ENCODE measurements at places on chromosomes 11 and 22. TPM values are rescaled to one million over a fixed set of nuclear protein-coding genes. Genes with fewer than 3 reads are reported as not detected.

DNA sequence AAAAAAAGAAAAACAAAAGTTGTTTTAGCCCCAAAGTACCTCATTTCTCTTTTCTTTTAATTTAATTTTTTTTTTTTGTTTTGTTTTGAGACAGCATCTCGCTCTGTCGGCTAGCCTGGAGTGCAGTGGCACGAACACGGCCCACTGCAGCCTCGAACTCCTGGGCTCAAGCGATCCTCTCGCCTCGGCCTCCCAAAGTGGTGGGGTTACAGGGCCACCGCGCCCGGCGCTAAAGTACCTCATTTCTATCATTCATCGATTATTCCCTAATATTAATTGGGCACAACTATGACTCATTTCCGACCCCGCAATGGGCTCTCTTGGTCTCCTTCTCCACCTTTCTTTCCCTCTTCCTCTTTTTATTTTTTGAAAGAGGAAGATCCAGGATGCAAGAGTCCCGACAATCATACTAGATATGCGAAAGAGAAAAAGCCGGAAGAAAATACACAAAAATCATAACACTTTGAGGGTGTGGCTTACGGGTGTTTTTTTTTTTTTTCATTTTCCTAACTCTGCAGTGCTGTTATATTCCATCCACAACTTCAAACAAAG is 475 bp upstream of the AIP start:
- no peak for DNase-seq

Gene OR8D4
- total RNA-seq, result not detected

Gene SYT8
- total RNA-seq, result not detected

DNA sequence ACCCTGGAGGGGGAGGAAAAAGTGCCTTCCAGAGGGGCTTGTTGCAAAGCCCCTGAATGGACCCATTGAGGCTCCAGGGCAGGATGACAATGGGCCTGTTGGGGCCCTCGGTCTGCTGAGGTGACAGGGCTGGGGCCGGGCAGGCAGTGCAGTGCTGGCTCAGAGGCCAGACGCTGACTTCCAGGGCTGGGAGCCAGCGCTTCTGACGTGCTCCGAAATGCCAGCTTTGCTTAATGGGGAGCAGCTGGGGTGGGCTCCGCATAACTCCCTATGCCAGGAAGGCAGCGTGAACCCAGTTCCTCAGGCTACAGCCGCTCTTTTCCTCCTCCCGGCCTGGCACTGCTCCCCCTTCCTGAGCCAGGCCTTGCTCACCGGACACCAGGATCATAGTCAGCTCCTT is 17.7 kb downstream of the NAV2 start:
- no peak for DNase-seq

DNA sequence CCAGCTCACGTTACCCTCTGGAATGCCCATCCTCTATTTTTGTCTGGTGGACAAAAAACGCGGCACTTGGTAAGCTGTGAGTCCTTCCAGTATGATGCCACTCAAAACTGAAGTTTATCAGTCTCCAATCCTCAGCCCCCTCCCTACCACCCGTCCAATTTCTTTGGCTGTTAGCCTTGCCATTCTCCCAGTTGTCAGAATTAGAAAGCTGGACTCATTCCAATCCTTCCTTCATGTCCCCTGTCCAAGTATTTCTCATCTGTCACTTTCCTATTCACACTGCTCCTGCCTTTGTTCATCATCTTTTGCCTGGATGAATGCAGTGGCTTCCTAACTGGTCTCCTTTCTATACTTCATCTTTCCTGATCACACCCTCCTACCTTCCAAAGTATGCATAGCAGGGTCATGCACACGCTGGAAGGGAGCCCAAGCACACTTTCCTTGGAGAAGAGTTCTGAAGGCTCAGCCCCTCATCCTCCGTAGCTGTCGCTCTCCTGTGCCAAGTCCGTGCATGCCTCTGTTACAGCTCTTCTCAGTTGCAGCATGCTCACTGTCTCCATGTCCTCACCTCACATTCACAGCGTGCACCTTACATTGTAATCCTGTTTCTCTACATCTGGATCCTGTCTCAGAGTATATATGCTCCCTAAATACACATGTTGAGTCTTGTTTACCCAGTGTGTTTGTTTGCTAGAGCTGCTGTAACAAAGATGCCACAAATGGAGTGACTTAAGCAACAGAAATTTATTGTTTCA is 19.4 kb downstream of the APLP2 start:
- DNase-seq, result no peak

- DNase-seq, result no peak
These were observed 86.8 kb upstream of the TIMP3 start for GRCh38 chr22:32714458-32715430.

GRCh38 chr22:25148149-25148691 is 51.4 kb upstream of the CRYBB3 start:
- no peak for DNase-seq

Gene ASCL2
- 0.80 TPM for total RNA-seq

GRCh38 chr11:69640260-69640994 is 529 bp upstream of the CCND1 start:
- no peak for DNase-seq

DNA sequence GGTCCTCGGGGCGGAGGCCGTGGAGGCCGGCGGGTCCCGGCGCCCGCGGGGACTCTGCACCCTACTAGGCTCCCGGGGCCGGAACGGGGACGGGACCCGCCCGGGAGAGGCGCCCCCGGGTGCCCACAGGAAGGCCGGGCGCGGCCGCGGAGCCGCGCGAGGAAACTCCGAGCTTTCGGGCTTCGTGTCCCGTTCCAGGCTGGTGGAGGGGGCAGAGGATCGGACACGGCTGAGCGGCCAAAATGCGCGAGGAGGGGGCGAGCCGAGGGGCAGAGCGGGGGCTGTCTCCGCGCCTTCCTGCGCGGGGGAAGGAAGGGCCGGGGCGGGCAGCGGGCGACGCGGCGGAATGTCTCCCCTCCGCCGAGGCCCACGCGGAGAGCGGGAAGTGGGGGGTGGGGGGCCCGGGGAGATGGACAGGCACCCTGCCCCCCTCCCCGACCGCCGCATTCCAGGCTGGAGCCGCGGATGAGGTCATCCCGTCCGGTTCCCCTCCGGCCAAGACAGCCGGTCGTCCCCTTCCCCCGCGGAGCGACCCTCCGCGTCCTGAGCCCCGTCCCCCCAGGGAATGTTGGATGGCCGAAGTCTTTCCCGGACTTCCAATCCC is 430 bp downstream of the CDC42EP1 start:
- DNase-seq, result no peak

GRCh38 chr11:15113381-15113780 is 1.3 kb upstream of the INSC start:
- no peak for DNase-seq

- DNase-seq, result no peak
These were observed 44.6 kb downstream of the RSF1 start for GRCh38 chr11:77775936-77776335.

DNA sequence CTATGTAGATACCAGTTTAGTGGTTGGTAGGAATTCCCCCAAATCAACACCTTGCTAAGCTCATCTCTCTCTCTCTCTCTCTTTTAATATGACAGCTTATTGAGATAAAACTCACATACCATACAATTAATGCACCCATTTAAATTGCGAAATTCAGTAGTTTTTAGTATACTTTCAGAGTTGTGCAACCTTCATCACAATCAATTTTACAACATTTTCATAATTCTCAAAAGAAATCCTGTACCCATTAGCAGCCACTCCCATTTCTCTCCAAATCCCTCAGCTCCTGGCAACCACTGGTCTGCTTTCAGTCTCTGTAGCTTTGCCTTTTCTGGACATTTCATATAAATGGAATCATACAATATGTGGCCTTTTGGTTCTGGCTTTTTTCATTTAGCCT is 13.3 kb downstream of the NNMT start:
- no peak for DNase-seq

DNA sequence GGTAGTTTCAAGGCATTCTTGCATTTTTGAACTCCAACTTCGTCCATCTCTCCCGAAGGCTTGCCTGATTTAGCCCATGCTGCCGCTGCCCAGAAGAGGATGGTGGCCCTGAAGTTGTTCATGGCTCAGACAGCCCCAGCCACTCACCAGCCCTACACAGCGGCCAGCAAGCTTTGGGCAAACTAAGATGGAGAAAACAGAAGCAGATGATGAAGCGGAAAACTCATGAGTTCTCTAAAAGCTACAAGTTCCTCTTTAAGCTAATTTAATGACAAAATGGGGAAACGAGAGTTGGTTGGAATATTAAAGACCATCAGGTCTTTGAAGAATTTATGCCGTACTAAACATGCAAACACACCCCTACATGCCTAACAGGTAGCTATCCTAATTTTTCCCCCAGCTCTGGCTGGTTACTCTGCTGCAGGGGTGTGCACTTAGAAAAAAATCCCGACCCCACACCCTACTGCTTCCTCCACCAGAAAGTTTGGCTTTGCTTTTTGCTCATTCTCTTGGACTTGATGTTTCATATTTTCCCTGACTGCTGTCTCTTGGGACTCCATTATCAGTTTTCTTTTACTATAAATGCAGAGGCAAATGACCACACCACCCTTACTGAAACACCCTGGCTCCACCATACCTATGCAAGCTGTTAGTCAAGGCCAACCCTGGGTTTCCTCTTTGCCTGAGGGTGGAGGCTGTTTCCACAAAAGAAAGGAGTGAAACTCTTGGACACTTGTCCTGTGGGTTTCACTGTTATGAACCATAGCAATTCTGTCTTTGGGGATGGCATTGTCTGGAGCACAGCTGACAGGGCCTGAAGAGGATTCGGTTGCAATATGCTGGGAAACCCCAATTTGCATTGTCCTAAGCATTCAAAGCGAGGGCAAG is at the start of gene MPEG1:
TSS of gene MPEG1 (minus strand) at position 184 of the 888 bp plus-strand sequence. CDS start at position 122, 62 bp downstream.
- no peak for DNase-seq

- DNase-seq, result no peak
These were observed 36.5 kb downstream of the APOL1 start for GRCh38 chr22:36289406-36289870.

DNA sequence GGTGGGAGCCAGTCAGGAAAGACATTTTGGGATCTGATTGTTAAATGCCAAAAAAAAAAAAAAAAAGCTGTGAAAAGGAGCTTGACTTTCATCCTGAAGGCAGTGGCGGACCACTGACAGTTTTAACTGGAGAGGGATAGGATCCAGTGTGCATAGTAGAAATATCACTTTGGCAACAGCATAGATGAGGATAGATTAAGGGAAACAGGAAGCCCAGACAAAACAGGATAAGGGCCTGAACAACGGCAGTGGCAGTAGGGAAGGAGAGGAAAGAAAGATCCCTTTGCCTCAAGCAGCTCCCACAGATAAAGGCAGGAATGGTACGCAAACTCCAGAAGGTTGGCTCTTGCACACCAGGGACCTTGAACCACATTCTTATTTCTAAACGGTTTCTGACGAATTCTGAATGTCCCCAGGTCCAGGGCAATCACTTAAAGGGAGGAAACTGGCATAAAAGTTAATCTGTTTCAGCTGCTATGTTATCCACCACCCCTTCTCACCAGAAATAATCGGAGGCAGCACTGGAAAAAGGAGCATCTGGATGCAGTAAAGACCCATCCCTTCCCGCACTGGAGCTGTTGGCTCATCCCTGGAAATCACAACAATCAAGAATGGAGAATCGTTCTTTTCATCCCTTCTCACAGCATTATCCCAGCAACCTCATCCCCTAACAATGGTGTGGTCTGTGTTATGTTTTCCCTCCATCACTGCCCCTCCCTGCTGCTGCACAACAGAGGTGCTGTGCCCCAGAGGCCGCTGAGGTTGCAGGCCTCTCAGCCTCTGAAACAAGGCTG is 99.1 kb downstream of the GAB2 start:
- no peak for DNase-seq

GRCh38 chr22:47619631-47620030 is 857.2 kb downstream of the TBC1D22A start:
- no peak for DNase-seq

- DNase-seq, result no peak
These were observed 73.9 kb downstream of the SCUBE1 start for GRCh38 chr22:43269246-43269645.

- DNase-seq, result no peak
These were observed 7.3 kb downstream of the MN1 start for GRCh38 chr22:27794226-27794625.

DNA sequence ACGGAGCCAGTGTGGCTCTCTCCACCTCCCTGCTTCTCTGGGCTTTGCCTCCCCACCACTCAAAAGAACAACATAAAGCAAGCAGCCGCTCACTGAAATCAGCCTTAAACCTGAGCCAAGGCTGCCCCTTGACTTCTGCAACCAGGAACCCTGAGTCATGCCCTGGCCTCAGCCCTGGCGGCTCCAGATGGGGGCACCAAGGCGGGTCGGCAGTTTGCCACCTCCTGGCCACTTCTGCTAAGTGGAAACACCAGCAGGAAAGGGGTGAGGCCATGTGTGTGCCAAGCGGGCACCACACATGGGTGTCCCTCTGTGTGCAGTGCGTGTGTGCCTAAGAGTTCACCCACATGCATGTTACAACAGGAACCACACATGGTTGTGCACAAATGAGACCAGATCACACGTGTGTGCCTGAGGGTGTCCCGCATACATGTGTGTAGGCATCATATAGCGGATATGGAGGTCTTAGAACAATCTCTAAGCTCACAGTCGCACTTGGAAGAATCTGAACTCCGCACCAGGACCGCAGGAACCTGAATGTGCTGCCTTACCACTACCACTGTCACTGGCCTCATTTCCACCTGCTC is 221.2 kb downstream of the MN1 start:
- no peak for DNase-seq

GRCh38 chr11:8702598-8702915 is 20.0 kb downstream of the RPL27A start:
- DNase-seq, result no peak

- DNase-seq, result no peak
These were observed 23.1 kb upstream of the CBX7 start for GRCh38 chr22:39175353-39176142.

Gene AGBL2
- 7.7 TPM for total RNA-seq

DNA sequence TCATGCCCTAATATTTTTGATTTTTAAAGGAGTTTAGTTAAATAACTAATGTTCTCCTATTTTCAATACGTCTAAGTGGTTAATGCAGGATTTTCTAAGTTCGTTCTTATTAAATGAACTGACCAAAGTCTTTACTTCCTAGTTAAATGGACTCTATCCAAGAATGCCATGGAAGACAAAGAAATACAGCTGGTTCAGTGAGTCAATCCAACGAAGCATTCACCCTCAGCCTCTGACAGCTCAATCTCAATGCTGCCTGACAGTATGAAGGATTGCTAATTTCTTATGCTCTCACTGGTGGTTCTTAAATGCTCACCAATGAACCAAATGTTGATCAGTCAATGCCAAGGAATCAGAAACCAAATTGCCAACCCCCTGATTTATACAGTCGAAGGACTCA is 219.4 kb downstream of the CADM1 start:
- DNase-seq, result no peak

GRCh38 chr11:111549196-111549868 is 8.8 kb downstream of the LAYN start:
- no peak for DNase-seq

DNA sequence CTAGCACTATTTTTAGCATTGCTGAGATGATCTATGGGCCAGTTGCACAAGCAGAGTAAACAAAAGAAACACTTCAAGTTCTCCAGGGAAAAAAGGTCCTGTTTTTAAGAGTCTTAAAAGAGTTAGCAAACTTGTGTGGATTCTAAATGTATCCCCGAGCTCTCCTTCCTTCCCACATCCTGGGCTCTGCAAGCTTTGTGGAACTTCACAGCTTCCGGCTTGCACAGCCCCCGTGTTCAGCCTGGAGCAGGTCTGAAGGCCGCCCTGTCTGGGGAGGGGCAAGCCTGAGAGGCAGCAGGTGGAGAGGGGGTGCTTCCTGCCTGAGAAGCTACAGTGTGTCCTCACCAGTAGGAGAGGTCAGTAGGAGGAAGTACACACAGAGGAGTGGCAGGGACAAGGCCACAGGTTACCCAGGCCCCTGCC is 35.1 kb upstream of the SUSD2 start:
- DNase-seq, result no peak
